Osteoblast (primary cell): ENCODE measurements at places on chromosomes 7 and 10.

DNA sequence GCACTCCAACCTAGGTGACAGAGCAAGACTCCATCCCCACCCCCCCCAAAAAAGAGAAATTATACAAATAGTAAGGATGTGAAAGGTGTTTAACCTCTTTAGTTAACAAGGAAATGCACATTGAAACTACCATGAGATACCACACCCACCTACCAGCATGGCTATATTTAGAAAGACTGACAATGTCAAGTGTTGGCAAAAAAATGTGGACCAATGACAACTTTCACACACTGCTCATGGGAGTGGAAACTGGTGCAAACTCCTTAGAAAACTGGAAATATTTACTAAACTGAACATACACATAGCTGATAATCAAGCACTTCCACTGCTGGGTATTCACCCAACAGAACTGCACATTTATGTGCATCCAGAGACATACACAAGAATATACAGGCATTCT is 23.3 kb upstream of the NRF1 start:
- no peak for DNase-seq

DNA sequence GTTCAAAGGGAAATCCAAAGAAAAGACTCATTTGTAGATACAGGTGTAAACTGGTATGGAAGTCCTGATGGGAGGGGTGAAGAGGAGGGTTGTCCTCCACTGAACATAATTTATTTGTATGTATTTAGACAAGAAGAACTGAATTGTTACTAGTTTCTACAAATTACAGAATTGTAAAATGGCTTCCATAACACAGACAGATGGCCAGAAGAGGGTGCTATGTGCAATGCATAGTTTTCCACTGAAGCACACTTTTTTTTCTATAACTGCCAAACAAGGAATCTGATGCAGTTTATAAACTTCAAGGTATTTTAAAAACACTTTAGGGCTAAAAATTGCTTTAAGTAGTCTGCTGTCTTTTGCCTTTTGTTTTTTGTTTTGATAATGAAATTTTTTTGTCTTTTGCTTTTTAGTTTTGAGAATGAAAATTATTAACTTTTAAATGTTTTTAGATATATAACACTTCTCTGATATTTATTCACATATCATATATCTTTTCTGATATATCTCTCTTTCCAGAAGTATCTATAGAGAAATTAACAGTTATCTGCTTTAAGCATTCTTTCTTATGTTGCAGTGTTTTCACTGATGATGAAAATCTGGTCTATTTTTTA is 58.5 kb downstream of the PHYHIPL start:
- no peak for DNase-seq

- DNase-seq = no peak
Measured at GRCh38 chr7:11833431-11833830, 1.4 kb upstream of the THSD7A start.

DNA sequence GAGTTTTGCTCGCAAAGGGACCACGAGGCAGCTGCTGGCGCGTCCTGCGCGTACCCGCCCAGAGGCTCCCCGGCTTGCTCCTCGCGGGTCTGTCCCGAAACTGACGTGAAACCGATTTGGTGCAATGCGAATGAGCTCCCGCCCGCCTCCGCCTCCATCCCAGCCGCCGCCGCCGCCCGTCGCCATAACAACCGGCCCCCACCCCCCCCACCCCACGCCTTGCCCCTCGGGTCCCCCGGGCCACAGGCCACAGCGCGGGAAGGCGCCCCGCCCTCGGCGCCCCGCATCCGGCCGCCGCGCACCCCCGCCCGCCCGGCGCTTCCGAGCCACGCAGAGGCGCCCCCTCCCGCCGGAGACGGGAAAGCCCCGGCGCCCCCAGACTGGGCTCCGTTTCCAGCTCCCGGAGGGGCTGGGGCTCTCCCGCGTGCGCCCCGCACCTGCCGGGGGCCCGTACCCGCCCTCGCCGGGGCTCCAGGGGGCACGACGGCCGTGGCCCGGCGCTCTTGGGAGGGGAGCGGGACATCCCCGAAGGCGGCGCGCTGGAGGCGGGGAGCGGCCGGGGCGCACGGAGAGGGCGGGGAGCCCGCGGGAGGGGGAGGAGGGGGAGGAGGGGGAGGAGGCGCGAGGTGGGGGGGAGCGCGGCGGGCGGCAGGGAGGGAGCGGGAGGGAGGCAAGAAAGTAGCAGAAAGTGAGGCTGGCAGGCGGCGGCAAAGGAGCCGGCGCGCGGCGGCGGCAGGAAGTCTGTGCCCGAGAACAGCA is at the start of gene CAMK1D:
TSS of gene CAMK1D (plus strand) at position 678 of the 759 bp plus-strand sequence.
- DNase-seq = peak; percentile 98

DNA sequence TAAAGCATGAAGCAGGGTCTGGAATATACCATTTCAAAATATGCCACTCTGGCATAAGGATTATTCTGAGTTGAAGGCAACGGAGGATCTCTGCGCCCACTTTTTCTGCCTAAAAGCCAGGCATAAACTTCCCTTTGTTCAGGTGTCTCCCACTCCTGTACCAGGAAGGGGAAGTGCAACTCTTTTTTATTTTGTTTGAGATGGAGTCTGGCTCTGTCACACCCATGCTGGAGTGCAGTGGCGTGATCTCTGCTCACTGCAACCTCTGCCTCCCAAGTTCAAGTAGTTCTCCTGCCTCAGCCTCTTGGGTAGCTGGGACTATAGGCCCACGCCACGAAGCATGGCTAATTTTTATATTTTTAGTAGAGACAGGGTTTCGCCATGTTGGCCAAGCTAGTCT is 18.2 kb downstream of the SVIL start:
- DNase-seq = no peak

GRCh38 chr7:142868986-142869415 is 14.1 kb downstream of the EPHB6 start:
- DNase-seq = peak; percentile 69

DNA sequence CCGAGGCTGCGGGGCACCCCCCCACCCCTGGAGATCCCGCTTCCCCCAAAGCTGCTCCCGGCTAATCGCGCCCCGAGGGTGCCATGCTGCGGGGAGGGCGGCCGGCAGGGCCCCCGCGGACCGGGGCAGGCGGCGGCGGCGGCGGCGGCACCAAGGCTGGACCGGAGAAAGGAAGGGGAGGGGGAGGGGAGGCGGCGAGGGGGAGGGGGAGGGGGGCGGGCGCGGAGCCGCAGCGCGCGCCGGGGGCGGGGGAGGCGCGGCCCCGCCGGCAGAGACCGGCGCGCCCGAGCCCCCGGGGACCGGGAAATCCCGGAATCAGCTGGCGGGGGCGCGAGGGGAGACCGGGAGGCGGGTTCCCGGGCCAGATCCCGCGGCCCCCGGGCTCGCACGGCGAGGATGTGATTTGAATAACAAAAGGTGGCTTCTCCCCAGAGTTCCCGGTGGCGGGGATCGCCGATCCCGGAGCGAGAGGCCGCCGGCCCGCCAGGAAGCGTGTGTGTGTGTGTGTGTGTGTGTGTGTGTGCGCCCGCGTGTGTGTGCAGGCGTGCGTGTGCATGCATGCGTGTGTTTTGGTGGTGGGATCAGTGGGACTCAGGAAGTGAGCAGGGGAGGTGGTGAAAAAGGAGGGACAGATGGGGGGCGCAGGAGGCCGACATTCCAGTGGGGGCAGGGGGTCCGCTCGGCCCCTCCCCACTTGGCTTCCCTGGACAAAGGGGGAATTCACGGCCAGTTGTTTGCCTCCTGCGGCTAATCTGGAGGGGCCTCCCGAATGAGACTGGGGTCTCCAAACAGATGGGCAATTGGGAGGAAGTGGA is 99.5 kb downstream of the HIP1 start:
- DNase-seq = peak; percentile 94

- peak; percentile 27 for DNase-seq
Measured at GRCh38 chr10:5527332-5528200, 2.8 kb downstream of the CALML3 start.

- DNase-seq = peak; percentile 89
Measured at GRCh38 chr7:55140221-55140940, 121.6 kb downstream of the EGFR start.

DNA sequence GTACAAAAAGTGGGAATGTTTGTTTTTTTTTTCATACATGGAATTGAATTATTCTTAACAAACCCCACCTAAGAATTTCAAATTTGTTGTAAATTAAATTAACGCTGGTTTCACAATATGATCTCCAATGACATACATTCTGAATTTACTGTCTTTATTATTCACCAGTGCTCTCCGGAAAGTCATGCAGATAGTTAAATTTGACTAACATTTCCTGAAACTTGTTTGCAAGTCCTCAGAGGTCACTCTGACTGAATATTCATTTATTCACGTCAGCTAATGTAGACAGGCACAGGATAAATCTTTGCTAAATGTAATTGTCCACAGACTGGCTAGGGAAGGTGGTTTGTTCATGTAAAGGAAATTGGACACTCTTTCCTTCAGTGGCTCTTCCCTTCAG is 730.4 kb downstream of the PHTF2 start:
- DNase-seq = peak; percentile 17

DNA sequence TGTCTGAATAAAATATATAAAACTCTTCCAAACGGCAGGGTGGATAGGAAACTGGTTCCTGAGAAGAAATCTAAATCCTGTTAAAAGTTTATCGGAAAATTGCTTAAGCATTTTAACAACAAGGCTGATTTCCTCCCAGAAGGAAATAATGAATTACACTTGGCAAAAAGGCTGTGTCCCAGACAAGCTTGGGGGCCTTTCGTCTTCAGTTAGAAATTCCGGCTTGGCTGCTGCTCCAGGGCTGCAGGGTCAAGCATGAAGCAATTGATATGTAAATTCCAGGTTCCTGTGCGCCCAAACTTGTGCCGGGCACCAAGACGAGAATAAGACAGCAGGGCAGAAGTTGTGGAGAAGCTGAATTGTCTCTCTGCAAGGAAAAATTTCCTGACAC is 38.0 kb upstream of the LBX1 start:
- DNase-seq = peak; percentile 32

- no peak for DNase-seq
Measured at GRCh38 chr10:65032867-65033769, 1511.9 kb downstream of the REEP3 start.

- DNase-seq = peak; percentile 14
Measured at GRCh38 chr7:92306153-92306552, 60.4 kb downstream of the ANKIB1 start.

DNA sequence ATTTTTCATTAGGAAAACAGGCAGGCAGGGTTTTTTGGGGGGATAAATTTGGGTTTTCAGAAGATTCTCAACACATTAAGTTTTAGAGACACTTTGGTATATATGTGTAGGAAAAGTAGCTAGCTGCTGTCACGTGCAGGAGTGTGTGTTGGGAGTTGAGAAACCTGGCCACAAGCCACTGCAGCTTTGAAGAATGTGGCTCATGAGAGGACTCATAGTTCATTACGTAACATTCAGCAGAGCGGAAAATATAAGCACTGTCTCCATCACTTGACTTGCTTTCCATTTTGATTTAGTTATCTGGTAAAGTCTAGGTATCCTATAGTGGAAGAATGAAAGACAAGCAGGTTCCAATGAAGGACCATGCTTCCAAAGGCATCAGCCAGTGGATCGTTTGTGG is 31.2 kb downstream of the SMNDC1 start:
- peak; percentile 65 for DNase-seq

GRCh38 chr7:12162415-12163113 is 48.5 kb upstream of the TMEM106B start:
- DNase-seq = peak; percentile 77

GRCh38 chr7:37833107-37833817 is 15.1 kb upstream of the NME8 start:
- DNase-seq = peak; percentile 55

GRCh38 chr10:44046605-44047004 is 338.3 kb downstream of the CXCL12 start:
- no peak for DNase-seq

GRCh38 chr10:80544316-80544953 is 6.7 kb downstream of the SH2D4B start:
- DNase-seq = peak; percentile 75

DNA sequence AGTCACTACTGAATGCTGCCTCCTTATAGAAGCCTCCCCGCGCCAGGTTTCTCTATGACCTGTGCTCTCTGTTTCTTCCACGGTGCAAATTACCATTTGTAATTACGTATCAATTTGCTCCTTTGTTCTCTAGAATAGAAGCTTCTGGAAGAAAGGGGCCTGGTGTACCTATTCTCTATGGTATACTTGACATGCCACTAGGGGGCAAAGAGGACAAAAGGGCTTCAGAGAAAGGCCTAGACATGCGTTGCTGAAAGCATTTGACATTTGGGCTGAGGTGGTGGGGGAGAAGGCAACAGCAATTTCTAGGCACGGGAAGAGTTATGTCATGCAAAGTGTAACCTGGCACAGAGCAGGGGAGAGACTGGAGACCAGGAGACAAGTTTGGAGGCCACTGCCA is 148.7 kb downstream of the WDR11 start:
- DNase-seq = peak; percentile 37

DNA sequence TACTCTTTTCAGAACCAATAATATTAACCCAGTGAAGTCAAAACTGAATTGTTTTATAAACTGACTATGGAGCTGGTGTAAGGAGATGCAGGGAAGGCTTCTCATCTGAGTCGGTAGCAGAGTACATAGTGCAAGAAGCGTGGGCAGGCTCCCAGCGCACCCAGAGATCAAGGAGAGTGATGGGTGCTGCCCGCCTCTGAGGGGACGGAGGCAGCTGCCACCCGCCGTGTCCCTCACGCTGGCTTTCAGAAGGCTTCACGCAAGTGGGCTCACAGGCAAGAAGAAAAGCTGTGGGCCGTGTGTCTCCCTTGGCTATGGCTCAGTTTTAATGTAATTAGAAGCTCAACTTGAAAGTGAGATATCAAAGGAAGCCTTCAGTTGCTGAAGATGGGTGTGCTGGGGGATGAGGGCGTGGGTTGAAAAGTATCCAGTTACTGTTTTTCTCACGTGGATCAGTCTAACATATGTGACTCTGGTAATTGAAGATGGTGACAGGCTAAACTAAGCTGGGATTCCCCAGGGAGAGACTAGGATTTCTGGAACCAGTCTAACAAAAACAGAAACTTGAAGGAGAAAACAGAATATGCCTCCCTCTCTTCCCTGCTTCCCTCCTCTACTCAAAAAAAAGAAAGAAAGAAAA is 159.9 kb downstream of the MGMT start:
- DNase-seq = peak; percentile 79

GRCh38 chr10:85900061-85900460 is 466.5 kb downstream of the GRID1 start:
- peak; percentile 3 for DNase-seq

GRCh38 chr7:41110186-41110585 is 592.7 kb downstream of the INHBA start:
- DNase-seq = no peak

DNA sequence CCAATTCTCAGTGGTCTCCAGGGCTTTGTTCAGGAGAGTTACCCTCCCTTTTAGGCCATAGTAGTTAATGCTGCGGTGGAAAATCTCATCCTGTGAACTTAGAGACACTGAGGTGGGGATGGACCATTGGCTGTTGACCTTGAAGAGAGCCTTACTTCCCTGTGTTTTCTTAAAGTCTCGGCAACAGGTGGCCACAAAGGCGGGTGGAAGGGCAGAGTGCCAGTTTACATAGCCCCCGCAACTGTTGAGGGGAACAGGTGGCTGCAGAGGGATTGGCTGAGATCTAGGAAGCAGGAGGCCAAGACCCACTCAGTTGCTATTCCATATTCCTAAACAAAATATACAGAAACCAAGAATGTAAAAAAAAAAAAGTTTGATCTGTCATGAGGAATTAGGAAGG is 160.6 kb downstream of the ST7 start:
- peak; percentile 34 for DNase-seq
